ENCODE measurements at places on chromosomes 12 and 14.

GRCh38 chr14:38078393-38078792, 129.3 kb upstream of the SSTR1 start:
- DNase-seq: no peak
- H3K27me3 ChIP-seq: no peaks in the 10 kb centered on the region
- no peak overlapping the region for H3K4me3 ChIP-seq
- H3K27ac ChIP-seq: no peak overlapping the region
- H3K4me1 ChIP-seq: no peaks in the 10 kb centered on the region

DNA sequence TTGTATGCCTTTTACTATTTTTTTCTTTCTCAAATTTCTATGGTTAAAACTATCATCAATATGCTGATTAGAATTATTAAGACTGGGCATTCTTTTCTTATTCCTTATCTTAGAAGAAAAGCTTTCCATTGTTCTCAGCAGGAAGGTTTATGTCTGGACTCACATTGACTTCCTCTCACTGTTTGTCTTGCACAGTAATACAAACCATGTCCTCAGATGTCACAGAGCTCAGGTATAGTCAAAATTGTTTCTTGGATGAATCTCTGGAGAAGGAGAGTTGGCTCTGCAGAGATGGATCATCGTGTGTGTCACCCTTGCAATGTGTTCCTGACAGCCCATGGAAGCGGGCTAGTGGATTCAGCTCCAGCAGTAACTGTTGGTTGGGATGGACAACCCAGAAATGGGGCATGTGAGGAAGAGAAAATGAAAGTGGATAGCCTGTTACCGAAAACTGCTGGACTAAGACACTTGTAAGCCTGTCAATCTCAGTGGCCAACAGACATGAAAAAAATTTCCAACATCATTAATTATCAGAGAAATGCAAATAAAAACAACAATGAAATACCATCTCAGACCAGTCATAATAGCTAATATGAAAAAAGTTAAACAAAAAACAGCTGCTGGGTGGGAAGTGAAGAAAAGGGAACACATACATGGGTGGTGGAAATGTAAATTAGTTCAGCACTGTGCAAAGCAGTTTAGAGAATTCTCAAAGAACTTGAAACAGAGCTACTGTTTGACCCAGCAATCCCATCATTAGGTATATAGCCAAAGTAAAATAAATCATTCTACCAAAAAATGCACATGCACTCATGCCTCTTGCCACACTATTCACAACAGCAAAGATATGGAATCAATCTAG, 967.8 kb downstream of the TMEM121 start:
- no peak for DNase-seq
- H3K36me3 ChIP-seq: no peaks in the 10 kb centered on the region
- H3K4me1 ChIP-seq: no peaks in the 10 kb centered on the region
- no peak overlapping the region for H3K4me3 ChIP-seq
- no peaks in the 10 kb centered on the region for H3K27me3 ChIP-seq
- no peak overlapping the region for H3K27ac ChIP-seq

- no peaks in the 10 kb centered on the region for H3K36me3 ChIP-seq
- DNase-seq: no peak
- H3K27me3 ChIP-seq: no peaks in the 10 kb centered on the region
- H3K4me1 ChIP-seq: no peaks in the 10 kb centered on the region
Observed at GRCh38 chr12:106445959-106446358, 88.4 kb downstream of the POLR3B start.

DNA sequence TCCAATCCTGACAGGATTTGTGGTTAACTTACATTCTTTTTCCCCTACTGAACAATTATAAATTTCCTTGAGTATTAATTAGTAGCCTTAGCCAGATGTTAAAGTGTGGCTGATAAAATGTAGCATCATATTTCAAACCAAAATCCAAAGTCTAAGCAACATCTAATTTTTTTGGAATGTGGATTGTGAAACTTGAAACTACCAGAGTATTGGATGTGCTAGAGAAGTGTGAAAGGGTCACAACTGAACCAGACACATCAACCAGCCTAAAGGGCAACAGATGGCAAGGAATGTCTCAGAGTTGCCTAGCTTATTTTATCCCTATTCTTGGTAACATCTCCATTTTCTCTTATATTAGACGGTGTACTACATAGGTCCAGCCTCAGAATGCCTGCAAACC, 153.1 kb upstream of the DCN start:
- H3K4me1 ChIP-seq: no peaks in the 10 kb centered on the region
- no peaks in the 10 kb centered on the region for H3K27me3 ChIP-seq
- no peak overlapping the region for H3K4me3 ChIP-seq
- DNase-seq: no peak
- H3K27ac ChIP-seq: no peak overlapping the region

DNA sequence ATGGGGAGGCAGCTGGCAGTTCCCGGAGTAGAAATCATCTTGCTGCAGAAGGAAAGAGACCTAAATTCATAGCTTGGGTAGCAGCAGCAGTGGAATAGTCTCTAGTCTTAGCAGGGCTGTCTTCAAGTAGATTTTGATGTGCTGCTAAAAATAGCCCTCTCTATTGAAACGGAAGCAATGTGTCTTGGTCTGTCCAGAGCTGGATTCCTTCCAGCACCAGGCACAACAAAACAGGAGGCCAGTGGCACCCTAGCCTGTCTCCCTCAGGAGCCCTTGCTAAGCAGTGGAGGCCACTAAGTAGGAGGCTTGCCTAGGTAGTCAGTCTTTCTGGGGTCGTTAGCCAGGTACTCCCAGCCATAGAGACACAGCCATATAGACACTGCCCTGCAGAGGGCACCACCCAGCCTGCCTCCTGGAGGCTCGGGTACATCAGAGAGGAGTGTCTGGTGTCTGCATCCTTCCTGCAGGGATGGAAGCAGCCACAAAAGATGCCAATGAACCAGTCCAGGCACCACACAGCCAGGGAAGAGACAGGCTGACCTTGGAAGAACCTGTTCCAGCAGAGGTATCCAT, 97.5 kb downstream of the CRACR2A start:
- no peaks in the 10 kb centered on the region for H3K27me3 ChIP-seq
- no peak overlapping the region for H3K4me3 ChIP-seq
- H3K36me3 ChIP-seq: no peaks in the 10 kb centered on the region
- no peak for DNase-seq
- no peaks in the 10 kb centered on the region for H3K4me1 ChIP-seq
- no peak overlapping the region for H3K27ac ChIP-seq

DNA sequence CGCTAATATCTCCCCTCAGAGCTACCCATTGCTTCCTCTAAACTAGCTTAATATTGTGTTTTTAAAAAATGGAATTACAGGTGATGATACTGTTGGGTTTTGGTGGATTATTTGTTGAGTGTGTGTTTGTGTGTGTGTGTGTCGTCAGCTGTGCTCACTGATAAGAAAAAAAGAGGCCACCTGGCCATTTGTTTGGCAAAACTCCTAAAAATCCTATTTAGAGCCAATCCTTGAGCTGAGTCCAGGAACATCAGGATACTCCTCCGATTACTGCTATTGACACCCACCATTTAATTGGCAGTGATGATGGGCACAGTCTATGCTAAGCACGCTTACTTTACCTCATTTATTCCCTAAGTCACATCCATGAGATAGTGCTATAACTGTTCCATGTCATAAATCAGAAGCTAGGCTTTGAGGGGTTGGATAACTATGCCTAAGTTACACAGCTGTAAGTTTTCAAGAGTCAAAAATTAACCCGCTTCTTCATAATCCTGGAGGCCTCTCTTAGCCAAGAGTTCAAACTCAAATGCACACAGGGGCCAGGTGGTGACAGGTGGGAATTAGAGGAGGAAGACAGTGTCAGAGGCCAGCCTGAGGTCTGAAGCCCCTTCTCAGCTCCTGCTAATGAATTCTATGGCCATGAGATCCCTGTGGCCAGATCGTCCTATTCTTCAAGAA, 1026.6 kb upstream of the TMEM132C start:
- H3K27me3 ChIP-seq: no peaks in the 10 kb centered on the region
- no peak overlapping the region for H3K4me3 ChIP-seq
- H3K36me3 ChIP-seq: no peaks in the 10 kb centered on the region
- DNase-seq: no peak
- no peaks in the 10 kb centered on the region for H3K4me1 ChIP-seq

DNA sequence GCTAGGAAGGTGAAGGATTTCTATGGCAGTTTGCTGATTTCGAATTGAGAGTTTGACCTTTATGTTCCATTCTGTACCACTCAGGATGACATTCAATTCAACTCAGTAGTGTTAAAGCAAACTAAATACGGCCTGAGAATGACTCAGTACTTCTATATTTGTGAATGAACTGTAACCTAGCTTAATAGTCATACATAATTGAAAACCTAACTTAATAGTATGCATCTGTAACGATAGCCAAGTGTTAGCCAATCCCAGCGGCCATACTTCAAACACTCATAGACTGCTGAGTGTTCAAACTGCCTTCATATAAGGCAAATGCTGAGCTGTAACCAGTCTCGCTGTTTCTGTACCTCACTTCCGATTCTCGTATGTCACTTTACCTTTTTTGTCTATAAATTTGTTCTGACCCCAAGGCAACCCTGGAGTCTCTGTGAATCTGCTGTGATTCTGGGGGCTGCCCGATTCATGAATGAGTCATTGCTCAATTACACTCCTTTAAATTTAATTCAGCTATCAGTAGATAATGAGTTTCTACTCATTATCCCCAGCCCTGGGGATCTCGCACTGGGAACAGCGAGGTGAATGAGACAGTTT, 98.5 kb upstream of the SLC24A4 start:
- peaks cover 7% of the 10 kb centered on the region for H3K4me1 ChIP-seq
- no peak overlapping the region for H3K27ac ChIP-seq
- H3K4me3 ChIP-seq: no peak overlapping the region
- no peaks in the 10 kb centered on the region for H3K27me3 ChIP-seq

DNA sequence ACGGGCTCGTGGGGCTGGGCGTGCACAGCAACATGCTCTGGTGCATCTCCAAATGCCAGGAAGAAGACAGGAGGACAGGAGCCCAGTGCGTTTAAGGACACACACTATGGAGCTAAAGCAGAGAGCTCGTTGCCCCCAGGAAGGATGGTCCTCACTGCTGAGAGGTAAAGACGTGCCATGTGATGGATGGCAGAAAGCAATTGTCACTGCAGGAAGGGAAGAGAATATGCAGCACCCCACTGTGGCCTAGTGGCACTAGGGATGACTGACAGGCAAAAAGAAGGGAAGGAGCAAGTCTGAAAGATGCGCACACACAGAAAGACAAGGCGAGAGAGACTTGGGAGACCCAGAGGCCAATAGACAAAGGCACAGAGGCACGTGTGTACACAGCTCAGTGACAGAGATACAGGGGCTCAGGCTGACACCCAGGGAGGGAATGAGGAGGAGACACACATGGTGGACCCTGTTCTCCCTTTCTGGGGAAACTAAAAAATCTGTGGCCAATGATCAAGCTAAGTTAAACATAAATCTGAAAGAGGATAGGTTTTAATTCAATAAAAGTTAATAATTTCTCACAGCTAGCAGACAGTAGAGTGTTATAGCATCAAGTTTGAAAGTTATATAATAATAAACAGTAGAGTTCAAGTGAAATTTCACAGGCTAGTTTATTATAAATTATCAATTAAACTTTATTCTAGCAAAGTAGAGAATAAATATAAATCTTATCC, 78.8 kb downstream of the CRACR2A start:
- H3K36me3 ChIP-seq: no peaks in the 10 kb centered on the region
- H3K27ac ChIP-seq: no peak overlapping the region
- no peak for DNase-seq
- H3K4me3 ChIP-seq: no peak overlapping the region

- peaks cover 7% of the 10 kb centered on the region for H3K36me3 ChIP-seq
- H3K4me1 ChIP-seq: no peaks in the 10 kb centered on the region
- peak overlapping the region; percentile 83 for H3K27ac ChIP-seq
Observed at GRCh38 chr14:92794547-92794941, 439 bp downstream of the GOLGA5 start.

DNA sequence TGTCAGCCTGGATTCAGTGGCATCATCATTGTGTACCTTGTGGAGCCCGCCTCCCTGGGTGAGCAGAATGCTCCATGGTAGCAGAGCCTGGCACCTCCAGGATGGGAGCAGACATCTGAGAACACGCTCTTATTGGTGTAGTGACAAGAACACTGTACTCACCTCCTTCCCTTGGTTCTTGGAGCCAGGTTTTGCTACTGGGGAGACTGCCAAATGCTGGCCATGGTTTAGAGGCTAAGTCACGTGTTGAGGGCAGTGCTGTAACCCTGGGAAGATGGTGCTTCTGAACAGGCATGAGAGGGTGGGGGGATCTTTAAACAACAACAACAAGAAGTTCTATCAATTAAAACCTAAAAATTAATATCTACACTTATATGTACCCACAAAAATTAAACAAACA, 47.6 kb upstream of the ASPG start:
- no peaks in the 10 kb centered on the region for H3K36me3 ChIP-seq
- no peaks in the 10 kb centered on the region for H3K27me3 ChIP-seq
- DNase-seq: no peak
- no peak overlapping the region for H3K4me3 ChIP-seq

GRCh38 chr12:123813349-123813748, 51.2 kb downstream of the DNAH10 start:
- no peak overlapping the region for H3K4me3 ChIP-seq
- H3K27ac ChIP-seq: no peak overlapping the region
- H3K27me3 ChIP-seq: no peaks in the 10 kb centered on the region
- H3K36me3 ChIP-seq: no peaks in the 10 kb centered on the region
- no peaks in the 10 kb centered on the region for H3K4me1 ChIP-seq
- DNase-seq: no peak

DNA sequence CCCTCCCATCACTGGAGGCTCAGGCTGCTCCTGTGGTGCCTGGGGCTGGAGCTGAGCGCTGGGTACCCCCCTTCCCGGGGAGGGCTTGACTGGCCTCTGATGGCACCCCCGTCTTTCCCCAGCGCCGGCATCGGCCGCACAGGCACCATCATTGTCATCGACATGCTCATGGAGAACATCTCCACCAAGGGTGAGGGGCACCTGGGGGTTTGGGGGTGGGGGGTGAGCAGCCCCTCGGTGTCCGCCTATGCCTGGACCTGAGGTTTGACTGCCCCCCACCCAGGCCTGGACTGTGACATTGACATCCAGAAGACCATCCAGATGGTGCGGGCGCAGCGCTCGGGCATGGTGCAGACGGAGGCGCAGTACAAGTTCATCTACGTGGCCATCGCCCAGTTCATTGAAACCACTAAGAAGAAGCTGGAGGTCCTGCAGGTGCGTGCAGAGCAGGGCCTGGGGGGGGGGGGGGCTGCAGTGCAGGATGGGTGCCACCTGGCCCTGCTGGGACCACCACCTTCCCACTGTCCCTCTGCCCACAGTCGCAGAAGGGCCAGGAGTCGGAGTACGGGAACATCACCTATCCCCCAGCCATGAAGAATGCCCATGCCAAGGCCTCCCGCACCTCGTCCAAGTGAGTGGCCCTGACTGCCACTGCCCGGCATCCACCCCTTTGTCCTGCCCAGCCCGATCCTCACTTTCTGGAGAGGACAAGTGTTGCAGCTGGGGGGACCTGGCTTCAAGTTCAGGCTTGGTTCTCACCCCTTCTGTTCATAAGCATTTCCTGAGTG, 8.8 kb downstream of the PTPN6 start:
- DNase-seq: no peak
- H3K4me3 ChIP-seq: no peak overlapping the region
- H3K4me1 ChIP-seq: no peaks in the 10 kb centered on the region
- no peaks in the 10 kb centered on the region for H3K27me3 ChIP-seq

- no peak for DNase-seq
- no peak overlapping the region for H3K27ac ChIP-seq
- no peaks in the 10 kb centered on the region for H3K4me1 ChIP-seq
- H3K4me3 ChIP-seq: no peak overlapping the region
- H3K36me3 ChIP-seq: no peaks in the 10 kb centered on the region
- no peaks in the 10 kb centered on the region for H3K27me3 ChIP-seq
Observed at GRCh38 chr12:61037792-61038191, 1222.4 kb upstream of the USP15 start.
